DMS153 (cell line): ENCODE measurements at places on chromosomes 11 and 22.

GRCh38 chr11:133919330-133920108, 37.2 kb downstream of the IGSF9B start:
- DNase-seq, result no peak

DNA sequence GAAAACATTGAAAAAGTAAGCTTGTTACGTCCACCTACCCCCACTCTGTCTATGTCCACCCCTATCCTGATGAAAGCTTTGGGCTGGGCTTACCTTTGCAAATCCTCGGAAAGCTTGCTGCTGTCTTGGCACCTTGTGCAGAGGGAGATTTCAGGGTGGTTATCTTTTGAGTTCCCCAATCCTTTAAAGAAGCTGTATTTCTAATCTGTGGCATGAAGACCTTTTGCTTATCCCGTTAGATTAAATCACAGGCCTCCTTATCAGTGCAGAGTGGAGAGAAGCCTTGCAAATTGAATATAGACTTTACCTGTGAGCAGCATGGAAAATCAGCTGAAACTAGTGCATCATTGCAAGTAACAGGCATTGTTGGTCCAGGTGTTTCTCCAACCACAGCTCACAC, 580.6 kb upstream of the ANO5 start:
- DNase-seq, result no peak

GRCh38 chr11:61752117-61752924, at the start of gene MYRF:
Gene MYRF (plus strand): TSS chr11:61752636. CDS start chr11:61752745, 109 bp downstream.
- no peak for DNase-seq

- DNase-seq, result no peak
Measured at GRCh38 chr22:29205594-29206371, at the start of gene EMID1. Gene EMID1 (plus strand): TSS chr22:29205896. CDS start chr22:29206039, 143 bp downstream.

- DNase-seq, result peak; percentile 68
Measured at GRCh38 chr11:67584205-67584880, 731 bp downstream of the GSTP1 start.

DNA sequence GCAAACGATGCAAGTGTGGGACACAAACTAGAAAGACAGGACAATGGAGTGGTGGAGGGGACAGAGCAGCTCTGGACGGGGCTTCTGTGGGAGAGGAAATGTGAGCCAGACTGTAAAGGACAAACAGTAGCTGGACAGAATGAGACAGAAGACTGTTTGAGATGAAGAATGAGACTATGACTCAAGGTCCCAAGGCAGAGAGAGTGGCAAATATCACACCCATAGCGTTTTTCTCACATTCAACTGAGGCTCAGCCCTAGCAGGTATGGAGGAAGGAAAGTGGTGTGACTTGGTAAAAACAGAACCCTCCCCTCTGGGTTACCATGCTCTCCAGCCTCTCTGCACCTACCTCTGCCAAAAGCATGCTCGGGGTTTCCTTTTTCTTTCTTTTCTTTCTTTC, 96.5 kb downstream of the RPL27A start:
- no peak for DNase-seq

DNA sequence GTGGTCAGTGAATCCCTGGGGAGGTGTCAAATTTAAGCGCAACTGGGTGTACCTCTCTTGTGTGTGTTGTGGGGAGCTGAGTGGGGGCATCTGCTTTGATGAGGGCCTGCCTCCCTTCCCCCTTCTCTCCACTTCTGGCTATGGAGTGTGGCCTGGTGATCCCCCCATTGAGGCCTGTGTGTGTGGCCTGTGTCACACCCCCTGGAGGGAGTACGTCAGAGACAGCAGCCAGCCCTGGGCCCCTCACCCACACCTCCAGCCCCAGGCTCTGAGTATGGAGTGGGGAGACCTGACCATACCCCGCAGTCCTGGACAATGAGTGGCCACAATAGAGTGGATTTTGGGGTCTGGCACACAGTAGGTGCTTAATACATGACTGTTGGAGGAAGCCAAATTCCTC, 51.4 kb upstream of the EIF3D start:
- no peak for DNase-seq

DNA sequence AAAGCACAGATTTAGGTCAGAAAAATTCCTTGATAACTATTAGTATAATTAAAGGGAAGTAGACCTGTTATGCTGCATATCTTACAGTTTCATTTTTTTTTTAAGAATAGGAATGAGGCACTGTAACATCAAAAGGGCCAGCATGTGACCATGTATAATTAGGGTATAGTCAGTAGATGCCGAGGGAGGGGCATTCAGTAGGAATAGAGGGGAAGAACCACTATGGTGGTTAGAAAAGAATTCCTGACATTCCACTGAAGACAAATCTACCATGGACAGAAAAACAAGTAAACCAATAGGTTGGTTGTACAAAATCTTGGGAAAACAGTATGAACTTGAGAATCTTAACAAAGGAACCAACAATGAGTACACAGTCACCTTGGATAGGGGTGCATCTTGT, 78.4 kb upstream of the CCDC179 start:
- DNase-seq, result no peak

- no peak for DNase-seq
Measured at GRCh38 chr22:45225732-45226502, 14.8 kb downstream of the KIAA0930 start.

- DNase-seq, result no peak
Measured at GRCh38 chr22:24417901-24418641, 9.3 kb upstream of the ADORA2A start.

DNA sequence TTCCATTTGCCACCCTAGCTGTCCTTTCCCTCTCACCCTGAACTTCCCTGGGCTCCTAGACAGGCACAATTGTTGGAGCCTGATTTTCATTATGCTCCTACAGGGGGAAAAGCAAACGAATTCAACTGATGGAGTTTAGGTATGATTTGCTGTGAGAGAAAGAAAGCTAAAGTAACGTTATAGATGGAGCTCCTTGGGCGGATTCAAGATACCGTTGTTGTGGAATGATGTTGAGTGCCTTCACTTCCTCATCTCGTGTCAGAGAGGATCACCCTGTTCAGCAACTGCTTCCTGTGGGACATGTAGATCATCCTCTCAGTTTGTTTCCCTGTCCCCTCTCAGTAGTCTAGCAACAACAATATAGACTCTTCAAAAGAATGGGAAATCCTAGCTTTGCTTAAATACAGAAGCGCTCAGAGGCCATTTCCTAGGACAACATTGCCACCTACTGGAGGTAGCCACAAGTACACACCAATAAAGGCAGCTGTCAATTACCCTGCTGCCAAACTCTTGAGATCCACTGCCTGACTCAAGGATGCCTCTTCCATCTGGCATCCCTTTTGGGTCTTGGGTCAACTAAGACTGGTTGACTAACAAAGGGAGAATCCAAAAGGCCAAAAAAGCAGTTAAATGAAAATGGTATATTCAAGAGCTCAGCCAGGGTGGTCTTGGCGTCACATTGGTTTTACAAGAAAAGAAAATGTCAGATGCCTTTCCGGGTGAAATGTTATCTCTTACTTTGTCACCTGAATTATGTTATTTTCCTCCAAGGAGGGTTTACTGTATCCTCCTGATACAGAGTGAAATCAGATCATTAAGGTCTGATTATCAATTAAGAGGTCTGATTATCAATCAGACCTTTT, 13.5 kb upstream of the DTX4 start:
- DNase-seq, result peak; percentile 67

GRCh38 chr22:32531931-32532819, 57.6 kb downstream of the FBXO7 start:
- DNase-seq, result peak; percentile 69

DNA sequence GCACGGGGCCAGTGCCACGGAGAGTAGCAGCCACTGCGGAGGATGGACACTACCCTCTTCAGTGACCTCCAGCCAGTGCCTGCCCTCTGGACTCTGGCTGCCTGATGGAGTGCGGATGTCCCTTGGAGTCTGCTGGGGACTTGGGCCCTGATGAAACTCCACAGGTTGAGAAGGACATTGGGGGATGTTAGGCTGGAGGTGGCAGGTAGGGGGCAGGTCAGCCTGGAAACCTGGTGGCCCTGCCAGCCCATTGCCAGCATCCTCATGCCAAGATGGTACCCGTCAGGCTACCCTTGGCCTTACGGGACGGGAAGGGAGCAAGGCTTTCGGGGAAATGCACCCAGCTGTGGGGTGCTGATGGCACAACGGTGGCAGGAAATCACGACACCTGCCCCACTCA, 4.0 kb downstream of the CABP7 start:
- DNase-seq, result no peak

DNA sequence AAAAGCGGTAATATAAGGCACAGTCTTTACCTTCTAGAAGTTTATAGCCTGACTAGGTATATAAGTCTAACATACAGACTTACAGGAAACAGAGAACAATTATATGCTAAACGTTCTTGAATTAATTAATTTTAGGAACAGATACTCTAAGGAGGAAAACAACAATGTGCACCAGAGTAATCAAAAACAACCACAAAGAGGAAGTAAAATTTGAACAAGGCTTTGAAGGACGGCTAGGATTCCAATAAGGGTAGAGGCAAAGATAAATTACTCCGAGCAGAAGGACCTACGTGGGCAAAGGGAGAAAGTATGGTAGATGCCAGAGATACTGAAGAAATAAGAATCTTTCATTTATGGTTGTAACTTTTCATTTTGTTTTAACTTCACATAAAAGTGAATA, 54.4 kb downstream of the ENTHD1 start:
- no peak for DNase-seq

DNA sequence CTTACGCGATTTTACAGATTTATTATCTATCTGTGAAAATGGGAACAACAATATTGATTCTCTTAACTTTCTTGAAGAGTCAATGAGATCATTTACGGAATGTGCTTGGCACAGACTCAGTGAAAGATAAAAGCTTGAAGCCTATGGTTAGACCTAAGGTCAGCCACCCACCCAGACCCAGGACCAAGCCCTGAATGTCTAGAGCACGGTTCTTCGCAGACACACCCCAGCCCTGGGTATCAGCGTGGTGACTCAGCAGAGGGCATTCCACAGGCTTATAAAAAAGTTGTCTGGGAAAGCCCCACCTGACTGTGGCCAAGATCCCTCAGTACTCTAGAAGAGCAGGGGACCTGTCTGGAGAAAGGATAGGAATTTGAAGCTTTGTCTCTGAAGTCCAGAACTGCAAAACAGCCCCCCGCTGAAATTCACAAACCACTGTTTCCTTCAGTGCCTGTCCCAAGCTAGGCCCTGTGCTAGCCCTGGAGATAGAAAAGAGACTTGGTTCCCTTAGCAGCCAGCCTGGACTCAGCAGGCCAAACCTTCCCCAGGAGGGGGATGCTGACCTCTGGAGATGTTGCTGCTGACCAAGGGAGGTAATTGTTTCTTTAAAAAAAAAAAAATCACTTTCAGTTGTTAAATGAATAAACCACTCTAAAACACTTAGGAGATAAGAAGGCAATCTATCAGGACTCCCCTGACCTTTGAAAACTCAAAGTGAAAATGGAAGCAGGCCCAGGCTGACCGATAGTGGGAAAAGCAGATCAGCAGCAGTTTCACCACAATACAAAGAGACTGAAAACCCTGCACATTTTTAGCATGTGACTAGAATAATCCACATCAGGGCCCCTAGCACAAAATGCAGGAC, 114.0 kb downstream of the ABTB2 start:
- no peak for DNase-seq

DNA sequence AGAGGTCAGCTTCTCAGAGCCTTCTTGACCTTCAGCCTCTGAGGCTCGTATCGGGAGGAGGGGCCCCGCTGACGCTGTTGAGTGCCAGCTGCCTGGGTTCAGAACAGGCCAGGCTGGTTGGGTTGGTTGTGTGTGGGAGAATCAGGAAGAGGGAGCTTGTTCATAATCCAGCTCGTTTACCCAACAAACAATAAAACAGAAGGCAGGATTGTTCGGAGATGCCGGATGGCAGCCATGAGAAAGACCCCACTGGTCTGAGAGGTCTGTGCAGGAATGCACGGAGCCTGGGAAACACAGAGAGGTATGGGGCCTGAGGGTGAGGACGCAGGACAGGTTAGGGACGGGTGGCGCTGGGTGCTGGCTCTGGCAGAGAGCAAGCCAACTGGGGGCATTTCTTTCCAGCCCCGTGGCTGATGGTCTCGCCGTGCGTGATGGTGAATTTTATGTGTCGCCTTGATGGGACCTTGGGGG, 31.6 kb upstream of the SHANK2 start:
- DNase-seq, result no peak

- DNase-seq, result no peak
Measured at GRCh38 chr11:61930933-61931332, 13.6 kb upstream of the RAB3IL1 start.

- no peak for DNase-seq
Measured at GRCh38 chr11:111765320-111765983, 737 bp downstream of the PPP2R1B start.

- DNase-seq, result no peak
Measured at GRCh38 chr11:96794152-96794551, 404.3 kb downstream of the JRKL start.

GRCh38 chr11:33013755-33014154, 1.9 kb upstream of the DEPDC7 start:
- DNase-seq, result no peak

- DNase-seq, result no peak
Measured at GRCh38 chr11:2689651-2690575, 9.9 kb downstream of the KCNQ1OT1 start.

- no peak for DNase-seq
Measured at GRCh38 chr11:72237112-72237931, 6.7 kb downstream of the PHOX2A start.

DNA sequence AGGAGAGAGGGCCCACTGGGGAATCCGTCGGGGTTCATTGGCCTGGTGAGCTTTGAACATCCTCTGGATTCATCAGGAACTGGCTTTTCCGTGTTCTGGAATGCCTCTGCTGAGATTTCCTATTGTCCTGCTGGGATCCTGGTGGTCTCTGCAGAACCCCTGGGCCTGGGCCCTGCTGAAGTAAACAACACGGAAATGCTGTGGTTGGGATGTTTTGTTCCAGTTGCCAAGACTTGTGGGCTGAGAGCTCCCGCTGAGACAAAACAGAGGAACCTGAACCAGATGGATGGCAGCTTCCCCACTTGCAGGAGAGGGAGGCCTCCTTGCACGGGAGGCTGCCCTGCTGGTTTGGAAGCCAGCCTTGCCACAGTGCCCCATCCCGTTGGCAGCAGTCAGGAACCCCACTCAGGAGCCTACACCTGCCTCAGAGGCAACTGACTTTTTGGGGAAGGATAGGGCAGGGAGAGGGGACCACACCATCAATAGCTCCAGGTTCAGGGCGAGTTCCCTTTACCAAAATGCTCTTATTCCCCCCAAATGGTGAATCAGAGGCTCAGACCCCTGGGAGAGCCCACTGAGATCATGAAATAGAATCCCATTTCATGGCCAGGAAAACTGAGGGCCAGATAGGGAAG, 60.7 kb downstream of the LRRC32 start:
- no peak for DNase-seq

- DNase-seq, result no peak
Measured at GRCh38 chr11:12213883-12214282, 103.5 kb downstream of the MICAL2 start.

- DNase-seq, result no peak
Measured at GRCh38 chr11:78200553-78200952, 11.8 kb downstream of the USP35 start.

- no peak for DNase-seq
Measured at GRCh38 chr11:112024178-112024772, 933 bp upstream of the DLAT start.

GRCh38 chr11:113991718-113992458, 17.0 kb downstream of the HTR3A start:
- peak; percentile 81 for DNase-seq

- DNase-seq, result no peak
Measured at GRCh38 chr22:29343313-29343805, 27.9 kb upstream of the RASL10A start.
